NCI-H1092 (cell line): ENCODE measurements at places on chromosomes 1 and 21.
A peak's percentile ranks its signal among the peaks of the same experiment; 100 is the strongest.

- DNase-seq = no peak
Measured at GRCh38 chr1:246651012-246651695, 73.1 kb upstream of the SCCPDH start.

DNA sequence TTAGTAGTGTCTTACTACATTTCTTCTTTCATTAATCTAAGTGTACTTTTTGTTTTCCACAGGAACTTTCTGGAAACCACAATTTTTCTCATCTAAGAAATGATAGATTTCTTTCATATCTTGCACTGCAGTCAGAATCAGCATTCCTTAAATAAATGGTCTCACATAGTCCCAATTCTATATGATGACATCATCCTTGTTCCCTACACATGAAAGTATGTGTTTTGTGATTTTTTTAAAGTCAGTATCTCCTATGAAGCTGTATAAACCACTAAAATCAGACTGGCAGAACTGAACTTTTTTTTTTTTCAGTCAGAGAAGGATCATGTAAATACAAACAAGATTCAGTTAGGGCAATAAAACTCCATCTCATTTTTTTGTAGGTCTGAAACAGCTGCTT is 742.6 kb upstream of the CXADR start:
- no peak for DNase-seq

GRCh38 chr21:20259031-20259867 is 739.0 kb upstream of the NCAM2 start:
- DNase-seq = no peak

DNA sequence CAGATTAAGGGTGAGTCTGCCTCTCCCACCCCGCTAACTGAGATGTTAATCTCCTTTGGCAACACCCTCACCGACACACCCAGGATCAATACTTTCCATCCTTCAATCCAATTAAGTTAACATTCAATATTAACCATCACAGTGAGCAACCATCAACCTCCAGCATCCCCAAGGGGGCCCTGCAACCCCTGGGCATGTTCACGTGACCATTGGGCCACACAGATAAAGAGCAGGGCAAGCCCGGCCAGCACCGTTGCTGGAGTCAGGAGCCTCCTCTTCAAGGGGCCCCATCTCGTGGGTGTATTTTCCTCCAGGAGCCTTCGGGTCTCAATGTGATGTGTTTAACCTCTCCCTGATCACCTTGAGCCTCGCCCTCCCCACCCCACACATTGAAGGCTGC is 8.0 kb upstream of the GPR157 start:
- DNase-seq = no peak

DNA sequence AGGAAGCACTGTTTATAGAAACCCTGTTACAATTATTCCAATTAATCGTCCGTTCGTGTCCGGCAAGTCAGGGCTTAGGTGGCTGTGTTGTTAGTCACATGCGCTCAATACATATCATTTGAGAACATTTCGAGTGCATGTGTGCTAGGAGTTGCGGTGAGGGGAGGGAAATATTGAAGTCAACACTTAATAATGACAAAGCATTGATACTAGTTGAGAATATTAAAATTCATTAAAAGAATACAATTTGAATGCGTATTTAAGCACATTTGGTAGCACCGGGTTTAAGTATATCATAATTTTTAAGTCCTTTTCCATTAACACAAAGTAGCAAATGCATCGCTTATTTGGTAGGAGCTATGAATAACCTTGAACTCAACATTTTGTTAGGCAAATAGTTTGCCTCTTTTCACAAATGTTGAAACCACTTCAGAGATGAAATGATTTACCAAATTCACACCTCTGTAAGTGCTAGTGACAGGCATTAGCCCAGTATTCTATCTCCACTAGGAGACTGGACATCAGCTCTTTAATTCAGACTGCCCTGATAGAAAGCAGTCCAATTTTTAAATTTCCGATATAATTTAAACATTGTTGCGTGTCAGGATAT is 1.1 kb upstream of the SERBP1 start:
- no peak for DNase-seq

GRCh38 chr1:246157516-246157915 is 349.6 kb downstream of the SMYD3 start:
- DNase-seq = no peak

GRCh38 chr1:94819238-94819944 is 766 bp upstream of the SLC44A3 start:
- no peak for DNase-seq

GRCh38 chr1:99170516-99170915 is 93.8 kb upstream of the PLPPR4 start:
- no peak for DNase-seq

GRCh38 chr21:35593000-35593502 is 467.3 kb downstream of the SETD4 start:
- no peak for DNase-seq

DNA sequence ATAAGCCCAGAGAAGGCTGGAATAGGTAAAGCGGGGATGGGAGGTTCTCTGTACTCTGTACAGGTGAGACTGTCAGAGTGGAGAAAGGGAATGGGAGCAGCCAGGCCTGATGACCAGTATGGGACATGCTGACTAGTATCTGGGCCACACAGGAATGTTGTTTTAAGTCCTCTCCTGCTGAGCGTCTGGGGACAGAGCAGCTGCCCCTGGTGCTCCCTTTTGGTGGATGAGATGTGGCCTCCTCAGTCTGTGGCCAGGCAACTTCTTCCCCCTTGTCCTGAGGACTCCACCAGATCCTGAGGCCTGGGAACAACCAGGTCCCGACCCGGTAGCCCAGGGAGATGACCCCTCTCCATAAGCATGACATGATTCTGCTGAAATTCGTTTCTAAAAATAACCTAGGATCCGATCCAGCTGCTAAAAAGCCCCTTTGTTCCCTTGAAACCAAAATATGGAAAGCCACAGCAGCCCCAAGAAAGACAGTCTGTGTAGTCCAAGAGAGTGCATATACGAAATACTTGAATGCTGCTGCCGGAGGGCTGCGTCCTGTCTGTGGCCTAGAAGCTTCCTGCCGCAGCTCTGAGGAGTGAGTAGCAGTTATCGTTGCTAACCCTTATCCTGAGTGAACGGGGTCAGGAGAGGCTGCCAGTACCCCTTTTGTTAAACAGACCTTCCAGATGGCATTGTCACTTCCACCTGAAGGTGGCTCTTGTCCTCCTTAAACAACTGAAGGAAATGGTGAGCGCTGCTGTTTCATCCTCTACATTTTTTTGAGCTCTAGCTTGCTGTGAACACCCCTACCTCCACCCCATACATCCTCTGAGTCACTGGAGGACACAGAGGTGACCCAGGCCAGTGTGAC is 47.1 kb downstream of the ATP2B4 start:
- no peak for DNase-seq

DNA sequence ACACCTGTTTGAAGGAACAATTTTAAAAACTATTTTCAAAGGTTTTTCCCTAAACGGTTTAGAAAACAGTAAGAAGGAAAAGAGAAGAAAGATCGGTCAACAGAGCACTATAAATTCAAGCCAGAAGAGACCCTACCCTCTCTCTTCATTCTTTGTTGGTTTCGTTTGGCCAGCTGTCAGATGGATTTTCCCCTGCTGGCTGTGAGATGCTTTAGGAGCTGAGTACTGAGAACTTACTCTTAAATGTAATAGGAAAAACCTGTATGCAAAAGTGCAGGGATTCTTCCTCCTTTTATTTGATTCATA is 1.3 kb upstream of the TXNIP start:
- peak; percentile 35 for DNase-seq

DNA sequence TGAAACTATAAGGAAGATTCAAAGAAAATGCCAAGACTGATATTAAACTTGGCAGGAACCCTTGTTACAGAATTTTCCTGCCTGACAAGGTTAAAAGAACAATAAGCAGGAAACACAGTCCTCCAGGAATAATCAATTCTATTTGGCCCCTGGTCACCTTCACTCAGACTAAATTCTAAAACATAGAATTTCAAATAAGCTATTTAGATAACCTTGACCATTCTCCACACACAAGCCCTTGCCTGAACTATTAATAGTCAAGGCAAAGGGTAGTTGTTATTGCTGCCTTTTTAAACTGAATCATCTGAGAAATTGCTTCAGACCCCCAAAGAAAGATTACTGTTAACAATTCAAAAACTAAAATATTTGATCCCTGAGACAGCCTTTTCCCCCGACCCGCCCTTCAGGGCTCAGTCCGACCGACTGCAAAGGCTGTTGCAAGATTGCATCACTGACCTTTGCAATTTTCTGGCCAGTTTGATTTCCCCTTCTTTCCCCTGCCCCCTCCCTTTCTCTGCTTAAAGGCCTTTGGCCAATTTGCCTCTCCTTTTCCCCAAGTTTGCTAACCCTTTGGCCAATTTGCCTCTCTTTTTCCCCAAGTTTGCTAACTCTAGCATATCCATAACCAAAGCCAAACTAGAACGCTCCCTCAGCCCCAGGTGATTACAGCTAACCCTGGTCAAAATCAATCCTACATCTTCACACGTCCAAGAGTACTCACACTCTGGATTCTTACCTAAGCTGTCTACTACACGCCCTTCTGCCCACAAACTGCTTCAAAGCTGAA is 1.4 kb upstream of the G0S2 start:
- DNase-seq = no peak

DNA sequence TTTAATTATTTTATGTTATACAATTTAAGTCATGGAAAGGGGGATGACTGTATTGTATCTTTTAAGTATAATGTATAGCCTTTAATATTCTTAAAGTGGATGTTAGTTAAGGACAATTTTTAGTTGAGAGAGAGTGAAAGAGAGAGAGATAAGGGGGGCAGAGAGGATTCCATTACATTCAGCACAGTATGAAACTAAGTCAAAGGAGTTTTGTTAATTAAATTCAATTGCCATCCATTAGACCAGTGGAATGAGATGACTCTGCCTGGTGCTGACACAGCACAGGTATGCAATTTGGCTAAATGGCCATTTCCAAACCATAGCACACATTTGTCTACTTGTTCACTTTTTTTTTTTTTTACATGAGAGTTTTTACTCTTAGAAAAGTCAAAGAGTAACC is 27.5 kb downstream of the NFIA start:
- DNase-seq = no peak

DNA sequence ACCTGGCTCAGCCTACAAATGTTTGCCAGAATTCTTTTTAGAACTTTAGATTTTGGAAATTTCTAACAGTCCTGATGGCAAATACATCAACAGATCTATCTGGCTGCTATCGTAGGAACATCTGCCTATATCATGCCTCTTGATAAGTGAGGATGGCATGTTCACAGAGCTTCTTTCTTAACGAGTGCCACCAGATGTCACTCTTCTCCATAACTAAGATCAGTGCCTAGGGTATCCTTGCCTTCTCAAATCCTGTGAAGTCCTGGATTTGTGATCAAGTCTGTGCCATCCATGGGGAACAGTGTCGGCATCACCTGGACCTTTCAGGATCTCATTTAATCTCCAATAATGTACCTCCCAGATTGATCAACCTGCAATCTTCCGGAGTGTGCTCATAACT is 36.5 kb upstream of the CD5L start:
- no peak for DNase-seq

GRCh38 chr1:151514366-151514765 is 3.2 kb downstream of the CGN start:
- DNase-seq = no peak

DNA sequence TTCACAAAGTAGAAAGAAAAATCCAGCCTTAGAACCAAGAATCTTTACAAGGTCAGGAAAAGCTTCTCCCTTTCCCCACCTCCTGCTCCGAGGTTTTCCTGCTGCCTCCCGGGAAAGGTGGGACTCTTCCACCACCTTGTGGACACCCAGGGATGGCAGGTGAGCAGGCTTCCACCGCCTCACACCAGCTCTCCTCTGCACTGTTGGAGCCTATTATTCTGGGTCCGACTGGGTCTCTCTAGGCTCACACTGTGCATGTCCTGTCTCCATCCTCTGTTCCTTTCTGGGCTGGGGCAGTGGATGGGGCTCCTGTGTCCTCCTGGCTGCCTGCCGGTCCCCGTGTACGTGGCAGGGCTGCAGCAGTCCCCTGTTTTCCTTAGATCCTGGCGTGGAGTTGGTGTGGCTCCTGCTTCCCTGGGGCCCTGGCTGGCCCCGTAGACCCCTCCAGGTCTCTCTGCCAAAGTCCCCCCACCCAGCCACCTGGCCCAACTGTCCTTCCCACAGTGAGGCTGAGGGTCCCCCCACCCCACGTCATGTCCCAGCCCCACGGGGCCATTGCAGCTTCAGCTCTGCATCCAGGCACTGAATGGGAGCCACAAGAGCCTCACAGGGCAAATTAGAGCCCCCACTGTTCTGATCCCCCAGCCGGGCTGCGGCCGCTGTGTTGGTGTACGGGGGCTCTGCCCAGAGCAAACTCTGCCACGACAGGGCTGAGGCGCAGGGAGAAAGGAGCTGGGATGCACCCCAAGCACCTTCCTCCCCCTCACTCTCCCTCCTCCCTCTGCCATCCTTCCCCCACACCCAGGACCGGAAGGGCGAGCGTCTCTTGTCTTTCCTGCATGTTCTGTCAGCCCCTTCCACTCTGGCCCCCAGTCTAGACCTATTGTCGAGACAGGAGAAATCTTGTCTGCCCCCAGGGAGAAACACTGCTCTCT is 3.3 kb upstream of the SLC45A1 start:
- peak; percentile 71 for DNase-seq

DNA sequence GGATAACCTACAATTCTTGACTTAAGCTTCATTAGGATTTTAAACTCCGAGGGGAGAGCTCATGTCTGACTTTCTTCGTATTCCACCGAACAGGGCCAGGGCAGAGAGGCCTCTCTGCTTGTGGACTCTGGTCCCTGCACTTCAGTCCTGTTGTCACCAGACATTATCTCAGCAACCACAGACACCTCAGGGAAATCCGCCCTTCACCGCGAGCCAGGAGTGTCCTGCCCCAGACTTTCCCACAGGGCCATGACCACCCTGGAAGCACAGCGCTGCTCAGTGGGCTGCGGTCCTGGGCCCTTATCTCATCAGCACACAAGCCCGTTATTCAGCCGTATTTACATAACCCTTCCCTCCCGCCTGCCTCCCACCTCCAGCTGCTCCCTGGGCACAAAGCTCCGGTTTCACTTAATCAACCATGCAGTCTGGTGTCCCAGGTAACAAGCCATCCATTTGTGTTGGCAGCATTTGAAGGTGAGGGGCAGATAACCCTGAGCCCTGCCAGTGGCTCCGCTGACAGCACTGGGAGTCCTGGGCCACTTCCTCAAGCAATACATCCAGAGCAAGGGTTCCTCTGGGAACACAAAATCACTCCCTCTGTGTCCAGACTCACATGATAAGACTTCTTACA is 122.8 kb upstream of the RAB4A start:
- DNase-seq = peak; percentile 90

DNA sequence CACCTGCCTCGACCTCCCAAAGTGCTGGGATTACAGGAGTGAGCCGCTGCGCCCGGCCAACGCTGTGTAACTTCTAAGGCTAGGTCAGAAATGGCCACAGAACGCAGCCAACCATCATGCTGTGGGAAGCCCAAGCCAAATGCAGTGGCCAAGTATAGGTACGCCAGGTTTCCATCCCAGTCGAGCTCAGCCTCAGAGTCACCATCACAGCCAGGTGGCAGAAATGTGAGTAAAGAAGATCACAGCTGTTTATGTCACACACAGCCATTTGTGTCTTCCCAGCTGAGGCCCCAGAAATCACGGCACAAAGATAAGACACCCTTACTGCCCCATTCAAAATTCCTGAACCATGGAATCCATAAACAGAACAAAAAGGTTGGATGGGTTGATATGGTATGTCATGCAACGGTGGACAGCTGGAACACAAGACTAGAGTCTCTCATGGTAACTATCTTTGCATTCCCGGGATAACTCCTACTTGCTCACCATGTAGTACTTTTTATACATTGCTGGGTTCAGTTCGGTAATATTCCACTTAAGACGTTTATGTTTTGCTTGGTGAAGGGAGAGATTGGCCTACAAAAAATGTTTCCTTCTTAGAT is 84.3 kb downstream of the SLC45A1 start:
- DNase-seq = no peak
